ENCODE measurements at places on chromosomes 5 and 9.

GRCh38 chr9:136711751-136712689, at the start of gene DIPK1B:
TSS of gene DIPK1B (plus strand) at chr9:136712572. CDS start at chr9:136712666, 94 bp downstream.
- peak; percentile 67 for DNase-seq

- no peak for DNase-seq
Observed at GRCh38 chr9:112970939-112971338, 41.1 kb downstream of the ZNF883 start.

DNA sequence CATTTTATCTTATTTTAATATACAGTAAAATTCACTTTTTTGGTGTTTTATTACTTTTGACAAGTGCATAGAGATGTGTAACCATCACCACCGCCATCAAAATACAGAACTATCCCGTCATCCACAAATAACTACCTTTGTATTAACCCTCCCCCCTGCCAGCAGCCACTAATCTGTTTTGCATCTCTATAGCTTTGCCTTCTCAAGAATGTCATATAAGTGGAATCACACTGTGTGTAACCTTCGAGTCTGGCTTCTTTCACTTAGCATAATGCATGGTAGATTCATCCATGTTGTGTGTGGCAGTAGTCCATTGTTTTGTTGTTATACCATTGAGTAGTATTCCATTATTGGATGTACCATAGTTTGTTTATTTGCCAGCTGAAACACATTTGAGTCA, 98.8 kb downstream of the BOD1 start:
- no peak for DNase-seq

DNA sequence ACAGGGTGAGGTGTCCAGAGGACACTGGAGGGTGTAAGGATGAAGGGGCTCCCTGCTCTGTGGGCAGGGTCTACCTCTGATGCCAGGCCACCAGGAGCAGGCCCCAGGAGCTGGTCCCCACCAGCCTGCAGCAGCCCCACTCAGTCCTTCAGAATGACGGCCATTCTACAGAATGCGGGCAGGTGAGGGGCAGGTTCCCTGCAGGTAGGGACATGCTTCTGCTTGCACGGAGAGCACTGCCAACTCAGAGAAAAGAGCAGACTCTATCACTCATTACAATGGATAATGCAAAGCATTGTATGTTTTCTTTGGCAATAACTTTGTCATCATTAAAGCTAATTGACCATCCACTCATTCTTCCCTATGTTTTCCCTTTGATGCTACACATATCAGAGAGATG, 39.0 kb downstream of the DDX31 start:
- DNase-seq: no peak

- no peak for DNase-seq
Observed at GRCh38 chr5:123719004-123719403, 207.0 kb downstream of the CSNK1G3 start.

DNA sequence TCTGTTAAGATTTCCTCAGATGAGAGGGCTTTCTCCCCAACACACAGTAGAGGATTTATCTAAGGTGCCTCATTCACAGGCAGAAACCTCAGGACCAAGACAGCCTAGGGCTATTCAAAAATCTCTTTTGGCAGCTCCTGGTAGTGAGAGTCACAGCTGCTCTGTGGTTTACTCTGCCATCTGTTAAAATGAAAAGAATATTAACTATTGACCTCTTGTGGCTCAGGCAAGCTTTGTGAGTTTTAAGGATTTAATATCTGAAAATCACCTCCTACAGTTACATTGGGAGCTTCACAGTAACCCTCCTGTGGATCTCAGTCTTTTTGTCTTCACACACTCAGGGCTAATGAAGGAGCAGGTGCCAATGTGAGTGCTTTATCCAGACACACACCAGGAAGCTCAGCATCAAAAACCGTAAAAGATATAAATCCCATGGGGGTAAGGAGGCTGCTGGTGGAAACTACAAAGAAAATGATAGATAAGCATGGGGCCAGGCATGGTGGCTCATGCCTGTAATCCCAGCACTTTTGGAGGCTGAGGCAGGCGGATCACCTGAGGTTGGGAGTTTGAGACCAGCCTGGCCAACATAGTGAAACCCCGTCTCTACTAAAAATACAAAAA, 29.7 kb downstream of the PPP1R2B start:
- no peak for DNase-seq

- DNase-seq: no peak
Observed at GRCh38 chr9:126894052-126894603, 20.5 kb upstream of the RALGPS1 start.

DNA sequence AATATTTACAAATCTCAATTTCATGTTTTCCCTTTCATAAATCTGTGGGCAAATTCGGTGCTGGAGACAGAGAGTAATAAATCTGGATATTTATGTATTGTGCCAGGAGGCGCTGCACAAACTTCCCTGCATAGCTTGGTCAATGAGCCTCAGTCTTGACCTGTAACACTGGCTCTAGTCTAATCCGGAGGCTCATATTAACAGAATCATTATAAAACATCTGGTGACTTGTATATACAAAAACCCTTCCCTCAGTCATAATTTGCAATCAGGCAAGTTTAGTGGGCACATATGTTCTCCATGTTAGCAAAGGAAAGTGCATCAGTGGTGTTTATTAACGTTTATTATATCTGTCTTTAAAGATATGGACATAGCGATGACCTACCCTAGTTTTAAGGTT, 104.0 kb upstream of the BNC2 start:
- DNase-seq: no peak

GRCh38 chr5:95878417-95879323, 56.1 kb upstream of the GLRX start:
- no peak for DNase-seq

- DNase-seq: no peak
Observed at GRCh38 chr5:74953937-74954720, 87.9 kb upstream of the FAM169A start.

DNA sequence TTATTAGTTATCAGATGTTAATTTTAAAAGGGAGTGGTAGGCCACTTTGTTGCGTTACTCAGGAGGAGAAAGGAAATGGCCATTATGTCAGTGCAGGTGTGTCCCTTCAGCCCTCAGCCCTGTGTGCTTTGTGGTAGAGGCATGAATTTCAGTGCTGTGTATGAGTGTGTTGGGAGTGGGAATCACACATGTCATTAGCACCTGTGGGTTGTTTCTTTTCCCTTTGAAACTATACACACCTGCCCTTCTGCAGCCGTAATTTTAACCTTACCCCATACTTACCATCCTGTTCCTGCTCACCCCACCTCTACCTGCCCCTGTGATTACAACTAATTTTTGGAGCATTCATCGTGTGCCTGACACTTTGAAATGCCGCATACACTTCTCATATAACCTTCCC, 156.4 kb downstream of the ARHGAP26 start:
- DNase-seq: no peak

- no peak for DNase-seq
Observed at GRCh38 chr5:43772764-43773477, 169.9 kb downstream of the NNT start.

DNA sequence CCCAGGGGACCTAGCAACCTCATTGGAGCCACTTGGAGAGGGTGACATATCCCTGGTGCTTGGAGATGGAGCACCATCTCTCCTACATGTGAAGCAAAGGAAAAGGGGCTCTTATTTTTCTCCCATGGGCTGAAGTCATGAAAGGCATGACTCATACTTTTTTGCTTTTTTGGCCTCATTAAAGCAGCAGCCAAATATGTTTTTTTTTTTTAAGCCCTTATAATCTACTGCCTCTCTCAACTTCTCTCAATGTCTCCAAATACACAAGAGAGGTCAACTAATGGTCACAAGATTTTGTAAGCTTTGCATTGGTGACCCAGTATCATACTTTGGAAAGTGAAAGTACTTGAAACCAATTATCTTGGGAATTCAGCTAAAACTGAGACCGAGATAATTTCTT, 1.6 kb upstream of the CFAP90 start:
- DNase-seq: no peak

GRCh38 chr9:107316795-107317661, 33.9 kb downstream of the RAD23B start:
- peak; percentile 22 for DNase-seq

GRCh38 chr9:116165912-116166311, 12.3 kb downstream of the PAPPA start:
- DNase-seq: no peak

GRCh38 chr9:127773272-127773671, 5.2 kb downstream of the SH2D3C start:
- no peak for DNase-seq

GRCh38 chr5:65413822-65414221, 67.9 kb downstream of the ADAMTS6 start:
- no peak for DNase-seq

DNA sequence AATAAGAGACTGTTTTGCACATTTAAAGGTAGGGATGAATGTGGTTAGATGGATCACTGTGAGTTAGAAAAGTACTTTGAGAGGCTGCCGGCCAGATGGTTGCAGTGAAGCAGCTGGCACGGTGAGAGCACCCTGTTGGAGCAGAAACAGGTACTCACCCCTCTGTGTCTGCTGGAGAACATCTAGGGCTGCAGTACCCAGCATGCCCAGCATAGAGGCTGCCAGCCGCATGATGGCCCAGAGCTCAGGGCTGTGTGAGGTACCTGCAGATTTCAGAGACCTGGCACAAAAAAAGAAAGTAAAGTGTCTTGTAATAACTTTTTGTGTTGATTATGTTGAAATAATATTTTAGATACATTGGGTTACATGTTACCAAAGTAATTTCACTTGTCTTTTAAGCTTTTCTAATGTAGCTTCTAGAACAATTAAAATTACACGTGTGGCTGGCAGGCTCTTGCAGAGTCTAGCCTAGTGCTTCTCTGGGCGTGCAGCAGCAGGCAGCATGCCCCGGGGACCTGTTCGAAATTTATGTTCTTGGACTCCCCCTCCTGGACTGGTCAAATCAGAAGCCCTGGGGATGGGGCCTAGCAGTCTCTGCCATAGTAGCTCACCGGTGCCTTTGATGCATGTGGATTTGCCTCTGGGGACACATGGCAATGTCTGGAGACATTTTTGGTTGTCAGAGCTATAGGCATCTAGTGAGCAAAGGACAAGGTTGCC, 11.1 kb downstream of the WDR5 start:
- DNase-seq: no peak

GRCh38 chr5:40667161-40667663, 12.5 kb upstream of the PTGER4 start:
- DNase-seq: no peak

- no peak for DNase-seq
Observed at GRCh38 chr5:173669483-173669882, 53.0 kb upstream of the BOD1 start.

DNA sequence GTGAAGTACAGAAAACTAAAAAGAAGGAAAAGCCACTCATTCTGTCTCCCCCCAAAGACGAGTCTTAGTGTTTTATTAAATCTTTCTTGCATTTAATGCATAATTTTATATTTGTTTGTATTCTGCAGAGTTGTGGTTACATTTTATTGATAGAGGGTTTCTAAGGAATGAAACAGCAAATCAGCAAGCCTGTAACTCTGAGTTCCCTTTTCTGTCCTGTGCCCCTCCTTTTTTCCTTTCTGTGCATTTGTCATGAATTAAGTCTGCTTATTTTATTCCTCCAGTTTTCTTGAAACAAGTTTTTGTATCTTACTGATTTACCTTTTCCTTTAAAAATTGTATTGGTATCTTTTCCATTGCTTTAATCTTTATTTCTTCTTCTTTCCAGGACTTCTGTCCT, 132.8 kb downstream of the MUSK start:
- DNase-seq: no peak

- DNase-seq: no peak
Observed at GRCh38 chr5:168851902-168852321, 272.7 kb upstream of the PANK3 start.

DNA sequence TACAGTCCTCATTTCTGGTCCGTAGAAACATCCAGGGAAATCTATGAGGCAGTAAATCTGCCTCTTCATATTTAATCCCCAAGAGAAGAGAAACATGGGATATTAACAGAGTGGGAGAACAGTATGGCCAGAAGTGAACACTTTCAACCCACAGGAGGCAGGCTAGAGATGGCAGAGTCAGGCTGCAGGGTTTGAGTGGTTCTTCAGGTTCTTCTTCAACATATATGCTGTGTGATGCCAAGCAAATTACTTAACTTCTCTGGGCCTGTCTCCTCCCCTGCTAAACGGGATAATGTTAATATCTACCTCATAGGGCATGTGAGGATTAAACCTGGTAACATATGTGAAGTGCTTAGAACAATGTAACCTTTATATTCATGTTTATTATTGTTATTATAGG, 321.8 kb downstream of the PSAT1 start:
- no peak for DNase-seq

GRCh38 chr9:129901993-129902739, 66.9 kb downstream of the USP20 start:
- no peak for DNase-seq

DNA sequence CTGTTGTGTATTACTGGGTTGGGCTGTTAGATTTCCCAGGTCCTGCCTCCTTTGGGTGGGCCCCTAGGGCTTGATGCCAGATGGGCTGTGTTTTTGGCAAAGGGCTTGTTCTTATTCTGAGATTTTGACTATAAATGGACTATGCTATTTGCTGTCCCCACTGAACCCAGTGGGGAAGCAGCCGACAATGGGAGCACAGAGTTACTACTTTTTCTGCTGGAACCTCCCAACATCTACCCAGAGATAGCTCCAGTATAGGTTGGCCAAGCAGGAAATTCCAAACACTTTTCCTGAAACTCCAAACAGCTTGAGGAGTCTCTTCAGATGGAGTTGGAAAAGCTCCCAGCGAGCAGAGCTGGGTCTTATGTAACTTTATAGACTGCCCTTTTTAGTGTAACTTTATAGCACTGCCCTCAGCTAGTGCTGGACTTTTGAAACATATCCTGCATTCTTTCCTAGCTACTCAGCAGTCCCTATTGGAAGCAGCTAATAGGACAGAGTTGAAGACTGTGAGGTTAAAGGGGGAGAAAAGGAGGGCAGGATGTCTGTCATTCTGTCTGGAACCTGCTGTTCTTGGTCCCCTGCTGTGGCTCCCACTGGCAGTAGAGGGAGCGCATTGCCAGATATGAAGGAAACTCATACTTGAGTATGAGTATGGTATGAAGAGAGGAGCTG, 21.0 kb downstream of the RUSC2 start:
- no peak for DNase-seq

DNA sequence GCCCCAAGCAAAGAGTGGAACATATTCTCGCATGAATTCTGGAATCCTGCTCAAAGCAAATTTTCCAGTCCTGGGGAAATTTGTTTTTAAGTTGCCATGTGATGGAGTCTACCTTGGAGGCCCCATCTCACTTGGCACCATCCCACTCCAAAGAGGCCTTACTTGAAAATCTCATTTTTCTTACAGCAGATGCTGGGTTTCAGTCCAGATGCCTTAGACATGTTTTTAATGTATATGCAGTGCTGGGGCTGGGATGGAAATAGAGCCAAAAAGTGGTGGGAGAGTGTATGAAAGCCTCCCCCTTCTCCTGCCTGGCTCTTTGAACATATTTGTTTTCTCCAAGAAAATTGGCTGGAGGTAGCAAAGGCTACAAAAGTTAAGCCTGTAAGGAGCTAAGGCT, 493.7 kb downstream of the ENC1 start:
- no peak for DNase-seq

DNA sequence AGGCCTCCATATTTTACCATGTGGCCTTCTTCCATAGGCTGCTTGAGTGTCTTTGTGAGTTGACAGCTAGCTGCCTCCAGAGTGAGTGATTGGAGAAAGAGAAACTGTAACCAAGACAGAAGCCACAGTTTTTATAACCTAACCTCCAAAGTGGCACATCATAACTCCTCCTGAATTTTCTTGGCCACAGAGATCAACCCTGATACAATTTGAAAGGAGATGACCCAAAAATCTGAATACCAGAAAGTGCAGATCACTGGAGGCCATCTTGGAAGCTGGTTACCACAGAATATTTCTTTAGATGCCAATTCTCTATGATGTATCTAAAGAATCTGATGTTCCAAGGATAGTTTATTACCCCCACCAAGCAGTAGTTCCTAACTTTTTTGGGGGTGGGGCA, 254.3 kb upstream of the PDE4D start:
- no peak for DNase-seq
